ENCODE measurements at places on chromosomes 5 and 9.

GRCh38 chr9:13282998-13283397, 3.5 kb upstream of the MPDZ start:
- DNase-seq: no peak

GRCh38 chr5:147534172-147534951, 24.5 kb upstream of the DPYSL3 start:
- DNase-seq: no peak

DNA sequence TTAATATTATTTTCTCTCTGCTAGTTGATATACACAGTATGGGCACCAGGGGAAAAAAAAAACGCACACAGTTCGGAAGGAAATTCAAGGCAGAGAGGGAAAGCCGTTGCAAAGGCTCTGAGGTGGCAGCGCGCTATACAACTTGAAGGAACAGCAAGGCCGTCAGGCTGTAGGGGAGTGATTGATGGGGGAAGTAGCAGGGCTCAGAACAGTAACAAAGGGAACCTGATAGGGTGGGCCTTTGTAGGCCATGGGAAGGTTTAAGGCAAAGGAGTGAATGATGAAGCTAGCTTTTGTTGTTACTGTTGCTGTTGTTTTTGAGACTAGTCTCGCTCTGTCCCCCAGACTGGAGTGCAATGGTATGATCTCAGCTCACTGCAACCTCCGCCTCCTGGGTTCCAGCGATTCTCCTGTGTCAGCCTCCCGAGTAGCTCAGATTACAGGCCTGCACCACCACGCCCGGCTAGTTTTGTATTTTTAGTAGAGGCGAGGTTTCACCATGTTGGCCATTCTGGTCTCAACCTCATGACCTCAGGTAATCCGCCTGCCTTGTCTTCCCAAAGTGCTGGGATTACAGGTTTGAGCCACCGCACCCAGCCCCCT, 27.0 kb downstream of the AQP7 start:
- no peak for DNase-seq

DNA sequence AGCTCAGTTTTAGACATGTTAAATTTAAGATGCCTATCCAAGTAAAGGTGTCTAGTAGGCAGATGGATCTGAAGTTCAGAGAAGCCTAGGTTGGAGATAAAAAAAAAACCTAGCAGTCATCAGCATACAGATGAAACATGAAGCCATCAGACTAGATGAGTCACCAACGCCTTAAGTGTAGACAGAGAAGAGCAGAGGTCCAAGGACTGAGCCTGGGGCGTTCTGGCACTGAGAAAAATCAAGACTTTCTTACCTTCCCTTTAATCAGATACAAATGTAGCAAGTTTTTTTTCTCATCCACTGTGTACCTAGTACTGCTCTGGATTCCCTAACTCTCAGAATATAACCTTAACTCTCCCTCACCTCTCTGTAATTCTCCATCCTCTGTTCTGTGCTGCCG, 97.3 kb downstream of the SIL1 start:
- no peak for DNase-seq

DNA sequence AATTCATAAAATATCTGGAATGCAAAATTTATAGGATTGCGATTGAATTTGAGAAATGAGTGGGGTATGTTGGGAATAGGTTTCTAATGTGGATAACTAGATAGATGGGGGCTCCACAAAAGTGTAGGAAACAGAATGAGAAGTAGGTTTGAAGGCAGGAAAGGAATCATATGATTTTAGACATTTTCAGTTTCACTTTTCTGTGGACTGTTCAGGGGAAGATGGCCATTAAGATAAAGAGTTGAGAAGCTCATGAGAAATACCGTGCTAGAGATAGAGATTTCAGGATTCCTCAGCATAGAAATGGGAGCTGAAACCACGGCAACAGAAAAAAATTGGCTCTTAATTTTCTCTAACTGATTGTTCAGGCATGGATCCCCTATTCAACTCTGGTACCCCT, 163.4 kb upstream of the CD180 start:
- no peak for DNase-seq

DNA sequence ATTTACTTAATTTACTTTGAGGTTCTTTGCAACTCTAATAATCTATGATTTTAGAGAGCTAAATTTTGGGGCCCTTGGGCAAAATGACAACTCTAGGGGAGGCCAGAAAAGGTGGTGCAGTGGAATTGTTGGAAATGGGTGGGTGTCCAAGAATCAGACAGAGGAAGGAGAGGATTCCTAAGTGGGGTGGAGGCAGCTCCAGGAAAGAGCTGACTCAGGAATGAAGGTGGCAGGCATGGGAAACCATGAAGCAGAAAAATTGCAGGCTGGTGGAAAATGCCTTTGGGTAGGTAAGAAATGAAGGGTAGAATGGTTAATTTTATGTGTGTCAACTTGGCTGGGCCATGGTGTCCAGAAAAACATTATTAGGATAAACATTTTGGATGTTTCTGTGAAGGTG, 248.5 kb upstream of the TUT7 start:
- DNase-seq: no peak

DNA sequence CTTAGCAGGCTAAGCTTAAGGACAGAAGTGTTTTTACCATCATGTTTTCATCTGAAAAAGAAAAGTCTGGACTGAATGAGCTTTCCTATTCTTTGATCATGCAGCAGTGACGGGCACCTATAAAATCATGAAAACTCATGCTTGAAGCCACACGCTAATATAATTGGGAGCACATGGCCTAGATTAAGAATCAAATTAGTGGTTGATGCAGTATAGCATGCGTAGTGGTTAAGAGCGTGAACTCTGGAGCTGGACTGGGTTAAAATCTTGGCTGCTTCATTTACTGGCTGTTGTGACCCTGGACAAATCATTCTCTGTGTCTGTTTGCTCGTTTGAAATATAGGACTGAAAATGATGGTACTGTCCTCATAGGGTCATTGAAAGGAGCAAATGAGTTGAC, 49.9 kb upstream of the IL13 start:
- DNase-seq: no peak

- DNase-seq: no peak
These were observed 145.9 kb downstream of the HINT1 start for GRCh38 chr5:131019111-131019510.

DNA sequence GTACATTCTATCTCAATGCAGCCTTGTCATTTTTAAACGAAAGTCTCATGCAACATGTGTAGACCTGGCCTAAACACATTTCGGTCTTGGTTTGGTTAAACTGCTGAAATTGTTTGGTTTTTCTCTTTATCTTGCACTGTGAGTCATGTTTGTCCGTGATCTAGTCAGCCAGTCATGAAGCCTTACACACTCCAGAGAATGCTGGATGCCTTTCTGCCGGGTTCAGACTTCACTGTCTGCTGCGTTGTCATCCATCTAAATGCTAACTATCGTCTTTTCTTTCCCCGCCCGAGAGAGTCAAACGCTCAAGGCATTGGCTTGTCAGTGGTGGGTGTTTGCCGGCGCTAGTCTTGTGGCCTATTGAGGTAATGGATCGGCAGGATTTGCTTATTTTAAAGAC, 1194.6 kb upstream of the WWC1 start:
- DNase-seq: no peak

Data from G401 (cell line).